Fibroblast of skin of left quadriceps (primary cell): ENCODE measurements at places on chromosomes 6 and 20.

- peak; percentile 39 for DNase-seq
Observed at GRCh38 chr6:147950623-147950987, 392.0 kb upstream of the SASH1 start.

GRCh38 chr6:19204445-19204844 lies 632.7 kb upstream of the ID4 start:
- DNase-seq: no peak

- no peak for DNase-seq
Observed at GRCh38 chr6:21360336-21360735, 233.2 kb upstream of the SOX4 start.

GRCh38 chr6:20159781-20160540 lies 52.3 kb downstream of the MBOAT1 start:
- DNase-seq: peak; percentile 4

- DNase-seq: peak; percentile 66
Observed at GRCh38 chr6:106026748-106027715, 59.1 kb upstream of the PRDM1 start.

DNA sequence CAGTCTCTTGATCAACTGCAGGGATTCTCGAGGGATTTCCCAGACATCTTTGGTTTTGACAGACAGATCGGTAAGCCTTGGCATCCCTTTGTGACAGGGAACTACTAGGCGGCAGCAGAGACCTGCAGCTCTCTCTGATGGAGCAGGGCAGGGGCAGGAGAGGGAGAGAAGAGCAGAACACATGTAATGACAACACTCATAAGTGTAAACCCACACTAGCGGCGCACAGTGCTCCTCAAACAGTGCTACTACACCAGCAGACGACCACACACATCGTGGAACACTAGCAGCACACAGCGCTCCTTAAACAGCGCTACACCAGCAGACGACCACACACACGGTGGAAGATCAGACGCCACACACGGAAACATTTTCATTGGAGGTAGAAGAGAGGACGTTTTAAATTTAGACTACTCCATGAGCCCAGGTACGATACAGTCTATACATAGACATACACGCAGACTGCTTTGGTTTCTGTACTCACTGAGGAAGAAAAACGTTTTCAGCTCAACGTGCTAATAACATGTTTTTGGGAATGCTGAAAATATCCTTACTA lies 94.5 kb upstream of the TRAF3IP2 start:
- DNase-seq: no peak

DNA sequence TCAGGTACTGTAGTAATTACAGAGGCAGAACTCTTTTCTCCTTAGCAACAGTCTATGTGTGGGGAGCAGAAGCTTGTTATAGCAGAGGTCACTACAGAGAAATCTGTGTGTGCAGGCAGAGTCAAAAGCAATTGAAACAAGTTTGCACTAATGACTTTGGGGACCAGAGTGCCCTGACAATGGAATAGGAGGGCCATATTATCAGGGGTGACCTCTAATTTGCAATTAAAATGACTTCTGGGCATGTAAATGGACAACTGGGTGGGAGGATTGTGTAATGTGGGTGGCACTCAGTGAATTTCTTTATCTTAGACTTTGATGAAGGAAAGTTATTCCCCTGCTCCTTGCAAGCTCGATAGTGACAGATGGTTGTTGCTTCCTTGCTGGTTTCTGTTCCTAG lies 127.2 kb downstream of the PLCB4 start:
- DNase-seq: no peak

- DNase-seq: no peak
Observed at GRCh38 chr6:85390775-85391174, 59.1 kb upstream of the NT5E start.

DNA sequence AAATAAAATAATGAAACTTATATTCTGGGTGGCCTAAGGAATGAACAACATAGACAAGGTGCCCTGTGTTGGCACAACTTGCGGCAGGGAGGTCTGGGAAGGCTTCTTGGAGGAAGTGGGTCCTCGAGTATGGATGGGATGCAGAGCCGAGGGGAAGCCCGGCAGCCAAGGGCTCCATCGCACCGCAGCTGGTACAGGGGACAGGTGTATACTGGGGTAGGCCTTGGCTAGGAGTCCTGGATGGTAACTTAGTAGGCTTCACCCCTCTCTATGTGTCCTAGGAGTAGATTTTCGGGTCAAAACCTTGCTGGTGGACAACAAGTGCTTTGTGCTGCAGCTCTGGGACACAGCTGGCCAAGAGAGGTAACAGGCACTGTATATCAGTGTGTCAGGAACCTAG lies 28.0 kb downstream of the RAB44 start:
- DNase-seq: no peak

DNA sequence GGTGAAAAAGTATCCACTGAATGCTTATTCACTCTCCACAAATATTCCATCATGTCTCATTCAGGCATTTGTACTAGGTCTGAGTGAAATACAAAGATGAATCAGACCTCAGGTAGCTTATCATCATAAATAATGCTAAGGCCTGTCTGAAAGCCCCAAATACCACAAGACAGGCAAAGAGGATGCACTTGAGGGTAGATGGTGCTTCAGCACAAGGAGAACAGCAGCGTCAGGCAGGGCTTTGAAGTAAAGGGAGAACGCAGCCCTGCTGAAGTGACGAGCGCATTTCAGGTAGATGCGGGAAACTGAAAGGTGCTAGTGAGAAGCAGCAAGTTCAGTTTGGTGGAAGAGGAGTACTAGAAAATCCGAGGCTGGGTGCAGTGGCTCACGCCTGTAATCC lies 38.7 kb downstream of the MAP3K5 start:
- DNase-seq: no peak

GRCh38 chr20:7463290-7463689 lies 477.0 kb downstream of the HAO1 start:
- DNase-seq: no peak

GRCh38 chr6:105041880-105042279 lies 85.0 kb downstream of the LIN28B start:
- no peak for DNase-seq

- no peak for DNase-seq
Observed at GRCh38 chr20:57708694-57709673, 831 bp downstream of the PMEPA1 start.
